ENCODE measurements at places on chromosomes 1 and 21.

DNA sequence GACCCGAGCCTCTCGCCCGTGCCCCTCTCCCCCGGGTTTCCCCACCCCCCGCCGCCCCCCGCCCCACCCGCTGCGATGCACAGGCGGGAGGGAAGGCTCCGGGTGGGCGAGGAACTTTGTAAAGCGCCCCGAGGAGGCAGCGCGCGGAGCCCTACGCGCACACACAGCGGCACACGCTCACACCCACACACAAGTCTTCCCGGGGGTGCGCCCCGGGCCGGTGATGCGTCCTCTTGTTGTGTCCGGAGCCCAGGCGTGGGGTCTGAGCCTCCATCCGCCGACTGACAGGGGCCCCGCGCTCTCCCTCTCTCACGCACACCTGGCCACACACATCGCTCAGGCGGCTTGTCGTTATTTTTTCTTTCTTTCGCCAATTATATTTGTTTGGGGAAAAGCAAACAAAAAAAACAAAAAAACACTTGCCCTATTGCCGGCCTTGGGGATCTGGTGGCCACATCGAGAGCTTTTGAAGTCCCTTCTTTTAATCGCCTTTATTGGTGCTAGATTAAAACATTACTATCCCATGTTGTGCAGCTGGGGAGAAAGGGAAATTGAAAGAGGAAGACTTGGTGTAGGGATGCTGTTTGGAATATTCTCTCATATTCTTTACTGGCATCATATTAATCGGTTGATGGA lies 770 bp downstream of the NTNG1 start:
- DNase-seq: no peak

GRCh38 chr1:21278860-21279845 lies 11.1 kb downstream of the ECE1 start:
- no peak for DNase-seq

- no peak for DNase-seq
Measured at GRCh38 chr1:100710906-100711682, 8.4 kb upstream of the VCAM1 start.

- DNase-seq: no peak
Measured at GRCh38 chr1:107683683-107684082, 281.3 kb downstream of the VAV3 start.

- no peak for DNase-seq
Measured at GRCh38 chr1:57222801-57223200, 201.1 kb downstream of the DAB1 start.

DNA sequence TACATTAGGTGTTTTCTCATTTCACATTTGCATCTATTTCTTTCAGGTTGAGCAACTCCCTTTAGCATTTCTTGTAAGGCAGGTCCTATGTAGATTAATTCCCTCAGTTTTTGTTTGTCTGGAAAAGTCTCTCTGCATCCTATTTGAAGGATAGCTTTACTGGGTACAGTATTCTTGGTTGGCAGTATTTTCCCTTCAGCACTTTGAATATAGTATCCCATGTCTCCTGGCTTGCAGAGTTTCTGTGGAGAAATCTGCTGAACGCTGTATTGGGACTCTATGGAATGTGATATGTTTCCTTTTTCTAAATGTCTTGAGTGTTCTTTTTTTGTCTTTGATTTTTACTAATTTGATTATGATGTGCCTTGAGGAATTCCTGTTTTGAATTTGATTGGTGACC lies 28.9 kb upstream of the FAM163A start:
- no peak for DNase-seq

All from iPS DF 19.7 (cell line).